Tibial nerve (tissue), 4 donors: ENCODE measurements at places on chromosomes 3 and 15.

DNA sequence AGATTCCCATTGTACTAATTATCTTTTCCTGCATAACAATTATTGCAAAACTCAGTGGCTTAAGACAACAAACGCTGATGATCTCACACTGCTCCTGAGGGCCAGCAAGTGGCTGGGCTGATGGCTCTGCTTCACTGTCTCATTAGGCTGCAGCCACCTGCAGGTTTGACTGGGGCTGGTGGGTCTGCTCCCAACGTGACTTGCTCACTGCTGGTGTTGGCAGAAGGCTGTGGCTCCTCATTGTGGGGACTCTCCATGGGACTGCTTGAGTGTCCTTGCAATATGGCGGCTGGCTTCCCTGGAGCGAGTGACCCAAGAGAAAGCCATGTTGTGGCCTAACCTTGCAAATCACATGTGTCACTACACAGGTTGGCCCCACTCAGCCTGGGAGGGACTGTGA, 71.1 kb downstream of the PLXNA1 start:
- DNase-seq = no peak

- no peak for DNase-seq
Observed at GRCh38 chr3:136093771-136094170, 102.4 kb downstream of the MSL2 start.

DNA sequence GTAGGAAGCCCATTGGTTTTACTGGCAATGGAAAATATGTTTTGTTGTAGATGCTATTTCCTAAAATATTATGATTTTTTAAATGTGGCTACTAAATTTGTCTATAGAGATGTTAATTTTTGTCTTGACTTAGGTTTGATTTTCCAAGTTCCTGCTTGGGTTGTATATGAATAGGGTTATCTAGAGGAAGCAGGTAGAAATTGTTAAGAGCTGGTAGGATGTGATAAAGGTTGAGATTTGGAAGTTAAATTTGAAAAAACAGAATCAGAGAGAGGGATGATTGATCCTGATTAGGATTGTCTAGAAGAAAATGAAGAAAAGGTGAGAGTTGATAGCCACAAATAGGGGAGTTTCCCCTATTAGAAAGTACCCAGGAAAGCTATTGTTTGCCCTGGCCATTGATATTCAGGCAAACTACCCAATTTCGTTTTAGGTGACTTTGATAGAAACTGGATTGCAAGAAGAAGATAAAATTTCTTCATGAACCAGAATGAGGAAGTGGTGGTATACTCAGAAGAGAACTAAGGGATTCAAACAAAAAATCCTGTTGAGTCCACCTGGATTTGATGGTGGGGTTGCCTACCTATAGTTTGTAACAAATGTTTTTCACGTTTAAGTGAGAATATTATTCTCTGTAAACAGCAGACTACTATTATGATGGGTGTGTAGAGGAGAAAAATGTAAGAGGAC, 91.2 kb upstream of the PHLDB2 start:
- DNase-seq = no peak

DNA sequence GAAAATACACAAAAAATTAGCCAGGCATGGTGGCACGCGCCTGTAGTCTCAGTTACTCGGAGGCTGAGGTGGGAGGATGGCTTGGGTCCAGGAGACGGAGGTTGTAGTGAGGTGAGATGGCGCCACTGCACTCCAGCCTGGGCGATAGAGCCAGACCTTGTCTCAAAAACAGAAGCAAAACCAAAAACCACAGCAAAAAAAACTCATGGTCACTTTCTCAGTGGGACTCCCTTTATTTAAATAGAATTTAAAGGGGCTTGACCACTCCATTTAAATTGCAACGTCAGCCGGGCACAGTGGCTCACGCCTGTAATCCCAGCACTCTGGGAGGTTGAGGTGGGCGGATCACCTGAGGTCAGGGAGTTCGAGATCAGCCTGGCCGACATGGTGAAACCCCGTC, 32.8 kb downstream of the ARHGAP31 start:
- no peak for DNase-seq

DNA sequence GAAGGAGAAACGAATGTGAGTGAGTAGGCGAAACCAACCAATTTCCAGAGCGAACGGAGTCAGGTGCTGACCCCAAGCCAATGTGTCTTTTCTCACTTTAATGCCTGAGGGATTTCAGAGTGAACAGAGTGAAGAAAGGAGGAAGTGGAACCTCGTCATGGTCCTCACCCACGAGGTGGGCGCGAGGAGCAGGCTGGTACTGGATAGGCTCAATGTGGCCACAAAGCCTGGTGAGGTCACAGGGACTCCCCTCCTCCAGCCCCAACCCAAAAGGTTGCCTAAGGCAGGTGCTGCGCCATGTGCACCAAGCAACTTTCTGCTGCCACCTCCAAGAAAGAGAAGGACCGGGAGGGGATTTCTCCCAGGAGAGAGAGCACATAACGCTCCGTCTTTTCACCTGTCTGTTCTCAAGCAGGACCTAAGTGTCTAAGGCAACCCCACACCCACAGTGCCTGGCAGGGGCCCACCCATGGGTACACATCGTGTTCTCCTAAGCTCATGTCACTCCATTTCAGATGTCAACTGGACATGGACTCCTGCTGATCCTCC, 3.8 kb downstream of the NRROS start:
- DNase-seq = no peak

- DNase-seq = no peak
Observed at GRCh38 chr3:140440446-140440845, 237.4 kb upstream of the TRIM42 start.

- no peak for DNase-seq
Observed at GRCh38 chr3:45623393-45623792, 28.8 kb downstream of the LIMD1 start.

- DNase-seq = no peak
Observed at GRCh38 chr3:55440104-55440708, 46.9 kb downstream of the WNT5A start.

- DNase-seq = no peak
Observed at GRCh38 chr3:87307805-87308204, 31.4 kb upstream of the POU1F1 start.

- no peak for DNase-seq
Observed at GRCh38 chr15:47708161-47708980, 8.9 kb upstream of the SEMA6D start.

DNA sequence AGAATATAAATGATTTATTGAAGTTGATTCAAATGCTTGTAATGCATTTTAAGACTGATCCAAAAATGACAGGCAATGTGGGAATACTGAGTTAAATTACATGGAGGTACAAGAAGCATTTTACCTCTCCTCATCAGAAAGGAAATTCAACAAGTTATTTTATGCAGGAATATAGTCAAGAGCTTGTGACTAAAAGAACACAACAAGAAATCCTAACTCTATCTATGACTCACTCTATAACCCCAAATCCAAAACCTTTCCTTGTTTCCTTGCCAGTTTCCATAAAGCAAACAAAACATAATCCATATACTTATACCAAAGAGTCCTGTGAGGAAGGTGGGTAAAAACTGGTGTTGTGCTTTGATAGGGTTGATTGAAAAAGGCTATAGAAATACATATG, 30.8 kb downstream of the SIN3A start:
- no peak for DNase-seq

DNA sequence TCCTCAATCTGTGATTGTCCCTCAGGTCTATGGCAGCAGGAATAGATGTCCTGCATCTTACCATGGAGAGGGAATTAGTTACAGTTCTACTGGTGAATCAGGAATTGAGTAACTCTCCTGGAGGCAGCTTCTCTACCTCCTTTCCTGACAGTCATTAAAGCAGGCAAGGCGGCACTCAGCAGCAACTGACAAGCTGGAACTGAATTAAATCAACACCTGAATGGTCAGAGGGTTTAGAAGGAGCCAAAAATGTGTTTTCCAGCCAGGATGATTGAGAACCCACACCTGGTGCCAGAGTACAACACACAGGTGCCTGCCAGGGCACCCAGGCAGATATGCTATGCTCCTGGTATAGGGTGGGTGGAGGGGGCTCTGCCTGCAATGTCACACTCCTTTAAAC, 43.1 kb upstream of the TIPARP start:
- no peak for DNase-seq

DNA sequence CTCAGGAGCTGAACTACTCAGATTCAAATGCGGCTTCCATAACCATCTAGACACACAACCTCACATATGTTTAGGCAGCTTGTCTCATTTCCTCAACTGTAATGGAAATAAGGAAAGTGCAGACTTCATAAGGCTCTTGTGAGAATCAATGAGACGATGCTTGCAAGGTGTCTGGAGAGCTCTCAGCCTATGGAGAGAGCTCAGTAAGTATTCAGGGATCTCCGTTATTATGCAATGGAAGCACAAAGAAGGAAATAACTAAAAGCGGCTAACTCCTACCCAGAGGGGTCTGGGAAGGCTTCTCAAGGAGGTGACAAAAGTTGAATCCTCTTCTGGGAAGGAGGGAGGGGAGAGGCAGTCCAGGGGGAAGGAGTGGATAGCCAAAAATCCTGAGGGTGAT, 50.1 kb upstream of the LIPC start:
- no peak for DNase-seq
